Lung (tissue), 17 donors: ENCODE measurements at places on chromosomes 6 and 20. TPM values are rescaled to one million over a fixed set of nuclear protein-coding genes. Genes with fewer than 3 reads are reported as not detected.

GGTLC1 gene
- polyA plus RNA-seq, result 98.4 TPM

BFSP1 gene
- polyA plus RNA-seq, result 0.65 TPM

UNC93A gene
- not detected for polyA plus RNA-seq

VGLL2 gene
- polyA plus RNA-seq, result not detected

TAP2 gene
- polyA plus RNA-seq, result 25.3 TPM

DEFB124 gene
- not detected for polyA plus RNA-seq
